ENCODE measurements at places on chromosomes 11 and 22. TPM values are rescaled to one million over a fixed set of nuclear protein-coding genes. Genes with fewer than 3 reads are reported as not detected.
A peak's percentile ranks its signal among the peaks of the same experiment; 100 is the strongest.

DNA sequence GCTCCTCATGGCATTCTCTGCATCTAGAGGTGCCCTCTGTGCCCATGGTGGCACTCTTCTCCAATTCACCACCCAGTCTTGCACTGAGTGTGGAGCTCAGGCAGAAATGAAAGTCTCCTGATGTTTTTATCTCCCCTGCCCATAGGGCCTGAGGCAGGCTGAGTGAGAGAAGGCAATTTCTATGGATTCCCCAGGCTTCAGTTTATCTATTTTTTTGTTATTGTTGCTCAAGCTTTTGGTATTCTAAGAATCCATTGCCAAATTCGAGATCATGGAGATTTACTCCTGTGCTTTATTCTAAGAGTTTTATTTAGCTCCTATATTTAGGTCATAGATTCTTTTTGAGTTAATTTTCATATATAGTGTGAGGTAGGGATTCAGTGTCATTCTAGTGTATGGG, 40.7 kb downstream of the TSPAN18 start:
- no peak overlapping the region for H3K4me3 ChIP-seq
- no peaks in the 10 kb centered on the region for H3K36me3 ChIP-seq

TENM4 gene
- not detected for total RNA-seq

GRCh38 chr11:5940748-5941147, 1.3 kb upstream of the OR56A3 start:
- no peak for DNase-seq
- no peaks in the 10 kb centered on the region for H3K36me3 ChIP-seq
- H3K4me1 ChIP-seq = no peaks in the 10 kb centered on the region
- H3K27ac ChIP-seq = no peak overlapping the region

DNA sequence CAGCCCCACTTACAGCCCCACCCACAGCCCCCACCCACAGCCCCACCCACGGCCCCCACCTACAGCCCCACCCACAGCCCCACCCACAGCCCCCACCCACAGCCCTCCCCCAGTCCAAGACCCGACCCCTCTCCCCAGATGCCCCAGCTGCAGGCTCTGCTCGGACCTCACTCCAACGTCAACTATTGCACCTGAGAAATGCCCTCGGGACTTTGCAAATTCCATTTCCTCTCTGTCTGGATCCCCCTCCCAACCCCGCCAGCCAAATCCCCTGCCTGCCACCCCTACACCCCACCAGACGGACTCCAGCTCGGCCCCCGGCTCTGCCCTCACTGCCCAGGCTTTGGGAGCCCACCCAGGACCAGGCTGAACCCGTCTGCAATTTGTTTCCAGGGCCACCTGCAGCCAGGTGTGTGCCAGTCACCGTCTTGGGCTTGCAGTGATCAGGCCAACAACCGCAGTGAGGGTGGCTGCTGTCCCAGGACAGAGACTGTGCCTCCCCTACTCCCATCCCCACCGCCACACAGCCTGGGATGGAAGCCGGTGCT, 662.8 kb downstream of the BRD1 start:
- no peaks in the 10 kb centered on the region for H3K36me3 ChIP-seq
- no peak overlapping the region for H3K27ac ChIP-seq
- no peak overlapping the region for H3K4me3 ChIP-seq
- DNase-seq = no peak

KCTD14 gene
- 7.7 TPM for total RNA-seq

MMP27 gene
- total RNA-seq = not detected

SCGB1A1 gene
- not detected for total RNA-seq

ATG16L2 gene
- 7.8 TPM for total RNA-seq

- peaks cover 17% of the 10 kb centered on the region for H3K27me3 ChIP-seq
- no peak overlapping the region for H3K4me3 ChIP-seq
- no peak for DNase-seq
- no peaks in the 10 kb centered on the region for H3K36me3 ChIP-seq
Measured at GRCh38 chr22:47225080-47225930, 462.9 kb downstream of the TBC1D22A start.

DNA sequence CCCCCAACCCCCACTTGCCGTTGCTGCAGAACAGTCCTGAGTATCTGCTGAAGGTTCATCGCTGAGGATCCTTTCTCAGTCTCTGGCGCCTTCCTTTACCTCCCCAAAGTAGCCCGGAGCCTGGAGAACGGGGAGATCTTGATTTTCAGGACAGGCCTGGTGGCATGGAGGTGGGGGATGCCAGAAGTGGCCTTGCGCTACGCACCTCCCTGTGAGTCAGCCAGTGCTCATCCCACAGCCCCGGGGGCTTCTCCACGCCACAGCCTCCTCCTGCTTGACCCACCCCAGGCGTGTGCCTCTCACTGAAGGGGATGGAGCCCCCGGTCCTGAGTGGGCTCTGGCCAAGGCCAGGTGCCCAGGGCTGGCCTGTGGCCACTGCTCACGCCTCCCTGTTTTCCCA, 339.6 kb downstream of the TBC1D22A start:
- peaks cover 3% of the 10 kb centered on the region for H3K4me1 ChIP-seq
- no peak overlapping the region for H3K27ac ChIP-seq
- H3K36me3 ChIP-seq = no peaks in the 10 kb centered on the region
- DNase-seq = no peak

DNA sequence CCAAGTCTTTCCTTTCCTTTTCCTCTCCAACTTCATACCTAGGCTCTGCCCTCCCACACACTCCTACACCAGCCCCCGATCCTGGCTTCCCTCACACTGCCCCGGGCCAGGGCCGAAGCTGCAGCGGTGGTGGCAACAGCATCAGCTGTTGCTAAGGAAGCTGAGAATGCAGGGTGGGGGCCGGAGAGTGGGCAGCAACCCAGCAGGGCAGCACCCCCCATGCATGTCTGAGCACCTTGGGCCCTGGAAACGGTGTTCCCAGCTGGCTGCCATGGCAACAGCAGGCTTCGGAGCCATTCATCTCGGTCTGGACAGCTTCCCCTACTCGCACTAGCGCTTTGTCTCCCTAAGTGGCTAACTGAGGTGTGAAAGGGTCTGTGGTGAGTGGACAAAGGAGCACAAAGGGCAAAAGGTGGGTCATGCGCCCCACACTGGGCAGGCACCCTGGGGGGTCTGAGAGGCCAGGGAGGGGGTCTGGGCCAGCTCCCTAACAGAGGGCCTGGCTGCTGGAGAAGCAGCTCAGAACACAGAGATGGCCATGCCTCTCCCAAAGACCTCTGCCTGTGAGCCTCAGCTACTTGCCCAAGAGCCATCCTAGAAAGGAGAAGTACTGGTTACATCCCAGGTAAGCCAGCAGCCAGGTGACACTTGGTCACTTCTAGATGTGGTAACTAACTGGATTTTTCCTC, 42.1 kb upstream of the JAM3 start:
- H3K27ac ChIP-seq = no peak overlapping the region
- DNase-seq = no peak
- no peaks in the 10 kb centered on the region for H3K36me3 ChIP-seq

GRCh38 chr11:83255366-83255765, 30.8 kb downstream of the CCDC90B start:
- DNase-seq = no peak
- H3K4me3 ChIP-seq = no peak overlapping the region
- no peak overlapping the region for H3K27ac ChIP-seq
- H3K4me1 ChIP-seq = peaks cover 8% of the 10 kb centered on the region

GRCh38 chr11:124442442-124442841, 3.1 kb downstream of the OR8B8 start:
- H3K4me1 ChIP-seq = no peaks in the 10 kb centered on the region
- no peak overlapping the region for H3K27ac ChIP-seq
- no peak for DNase-seq
- no peaks in the 10 kb centered on the region for H3K27me3 ChIP-seq
- H3K36me3 ChIP-seq = no peaks in the 10 kb centered on the region

GAL3ST3 gene
- total RNA-seq = not detected

CHADL gene
- total RNA-seq = not detected

ADM2 gene
- 0.05 TPM for total RNA-seq

OR51B5 gene
- total RNA-seq = not detected

ENTHD1 gene
- total RNA-seq = not detected

GRCh38 chr11:27858866-27859265, 158.6 kb upstream of the BDNF start:
- DNase-seq = no peak
- no peaks in the 10 kb centered on the region for H3K36me3 ChIP-seq
- peaks cover 7% of the 10 kb centered on the region for H3K4me1 ChIP-seq
- H3K27ac ChIP-seq = no peak overlapping the region

- H3K27me3 ChIP-seq = no peaks in the 10 kb centered on the region
- no peak overlapping the region for H3K27ac ChIP-seq
- no peaks in the 10 kb centered on the region for H3K36me3 ChIP-seq
- no peak overlapping the region for H3K4me3 ChIP-seq
- no peak for DNase-seq
- H3K4me1 ChIP-seq = no peaks in the 10 kb centered on the region
Measured at GRCh38 chr11:116601814-116602636, 170.8 kb downstream of the BUD13 start.

- H3K4me1 ChIP-seq = no peaks in the 10 kb centered on the region
- no peak for DNase-seq
Measured at GRCh38 chr11:112538534-112539280, 278.0 kb upstream of the PLET1 start.

POU2AF1 gene
- not detected for total RNA-seq

GRCh38 chr22:36663561-36663960, 40.0 kb downstream of the CACNG2 start:
- no peak for DNase-seq
- H3K27ac ChIP-seq = no peak overlapping the region
- H3K4me3 ChIP-seq = no peak overlapping the region
- H3K36me3 ChIP-seq = no peaks in the 10 kb centered on the region
- H3K27me3 ChIP-seq = peaks cover 47% of the 10 kb centered on the region
- H3K4me1 ChIP-seq = peaks cover 20% of the 10 kb centered on the region

MYBPC3 gene
- total RNA-seq = not detected

OR5B21 gene
- total RNA-seq = not detected

- DNase-seq = no peak
- no peaks in the 10 kb centered on the region for H3K4me1 ChIP-seq
- no peak overlapping the region for H3K4me3 ChIP-seq
- H3K27ac ChIP-seq = no peak overlapping the region
- H3K27me3 ChIP-seq = no peaks in the 10 kb centered on the region
Measured at GRCh38 chr11:9070749-9071491, 20.5 kb downstream of the SCUBE2 start.

DNA sequence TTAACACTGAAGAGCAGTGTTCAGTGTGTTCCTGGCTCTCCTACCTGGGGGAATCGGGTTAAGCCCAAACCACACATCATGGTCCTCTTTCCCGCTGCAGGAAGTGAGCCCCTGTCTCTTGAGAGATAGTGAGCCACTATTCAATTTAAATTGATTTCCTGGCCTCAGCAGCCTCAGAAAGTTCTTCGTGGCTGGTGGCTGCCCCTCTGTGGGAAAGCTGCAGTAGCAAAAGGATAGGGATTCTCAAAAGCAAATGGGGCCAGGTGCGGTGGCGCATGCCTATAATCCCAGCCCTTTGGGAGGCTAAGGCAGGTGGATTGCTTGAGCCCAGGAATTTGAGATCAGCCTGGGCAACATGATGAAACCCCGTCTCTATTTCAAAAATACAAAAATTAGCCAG, 49.1 kb upstream of the CD5 start:
- peaks cover 22% of the 10 kb centered on the region for H3K27me3 ChIP-seq
- no peaks in the 10 kb centered on the region for H3K36me3 ChIP-seq
- no peak for DNase-seq
- no peak overlapping the region for H3K27ac ChIP-seq
- no peaks in the 10 kb centered on the region for H3K4me1 ChIP-seq

- peak; percentile 59 for DNase-seq
- peaks cover 78% of the 10 kb centered on the region for H3K4me1 ChIP-seq
Measured at GRCh38 chr11:118921929-118922744, 3.6 kb downstream of the BCL9L start.

GRCh38 chr11:36361472-36361871, 65.4 kb downstream of the PRR5L start:
- DNase-seq = no peak
- H3K4me1 ChIP-seq = peaks cover 55% of the 10 kb centered on the region

PKP3 gene
- total RNA-seq = 1.9 TPM

GRCh38 chr22:23193196-23193827, 13.0 kb downstream of the BCR start:
- peaks cover 34% of the 10 kb centered on the region for H3K36me3 ChIP-seq

DNA sequence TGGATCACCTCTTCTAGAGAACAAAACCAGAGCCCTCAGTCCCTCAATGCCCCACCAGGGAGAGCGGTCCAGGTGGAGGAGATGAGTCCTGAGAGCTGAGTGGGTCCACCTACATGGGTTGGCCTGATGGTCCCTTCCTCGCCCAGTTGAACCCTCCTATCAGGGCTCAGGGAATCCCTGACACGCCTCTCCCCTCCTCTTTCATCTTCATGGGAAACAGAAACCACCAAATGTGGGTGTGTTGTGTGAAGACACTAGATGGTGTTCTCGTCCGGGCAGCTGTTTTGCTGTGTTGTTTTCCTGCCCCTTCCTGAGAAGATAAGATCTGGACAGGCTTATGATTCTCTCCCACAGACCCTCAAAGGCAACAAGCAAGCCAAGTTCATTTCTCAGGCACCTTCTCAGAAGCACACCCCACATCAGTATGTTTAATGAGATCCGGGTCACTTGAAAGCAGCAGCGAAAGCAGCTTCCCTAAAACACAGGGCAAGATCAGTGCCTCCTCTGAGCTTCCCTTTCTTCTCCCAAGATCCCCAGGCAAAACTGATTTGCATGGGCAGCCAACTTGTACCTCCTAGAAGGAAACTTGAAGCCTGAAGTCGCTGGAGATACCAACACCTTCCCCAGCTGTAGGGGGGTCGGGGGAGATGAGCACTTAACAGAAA, 35.3 kb upstream of the POU2AF1 start:
- H3K4me1 ChIP-seq = peaks cover 15% of the 10 kb centered on the region
- DNase-seq = no peak
- no peaks in the 10 kb centered on the region for H3K36me3 ChIP-seq
- H3K27ac ChIP-seq = no peak overlapping the region

KCNQ1OT1 gene
- 2.1 TPM for total RNA-seq

- no peaks in the 10 kb centered on the region for H3K4me1 ChIP-seq
- no peak overlapping the region for H3K4me3 ChIP-seq
- H3K36me3 ChIP-seq = no peaks in the 10 kb centered on the region
- no peak for DNase-seq
Measured at GRCh38 chr11:79925570-79925969, 484.7 kb upstream of the TENM4 start.

DNA sequence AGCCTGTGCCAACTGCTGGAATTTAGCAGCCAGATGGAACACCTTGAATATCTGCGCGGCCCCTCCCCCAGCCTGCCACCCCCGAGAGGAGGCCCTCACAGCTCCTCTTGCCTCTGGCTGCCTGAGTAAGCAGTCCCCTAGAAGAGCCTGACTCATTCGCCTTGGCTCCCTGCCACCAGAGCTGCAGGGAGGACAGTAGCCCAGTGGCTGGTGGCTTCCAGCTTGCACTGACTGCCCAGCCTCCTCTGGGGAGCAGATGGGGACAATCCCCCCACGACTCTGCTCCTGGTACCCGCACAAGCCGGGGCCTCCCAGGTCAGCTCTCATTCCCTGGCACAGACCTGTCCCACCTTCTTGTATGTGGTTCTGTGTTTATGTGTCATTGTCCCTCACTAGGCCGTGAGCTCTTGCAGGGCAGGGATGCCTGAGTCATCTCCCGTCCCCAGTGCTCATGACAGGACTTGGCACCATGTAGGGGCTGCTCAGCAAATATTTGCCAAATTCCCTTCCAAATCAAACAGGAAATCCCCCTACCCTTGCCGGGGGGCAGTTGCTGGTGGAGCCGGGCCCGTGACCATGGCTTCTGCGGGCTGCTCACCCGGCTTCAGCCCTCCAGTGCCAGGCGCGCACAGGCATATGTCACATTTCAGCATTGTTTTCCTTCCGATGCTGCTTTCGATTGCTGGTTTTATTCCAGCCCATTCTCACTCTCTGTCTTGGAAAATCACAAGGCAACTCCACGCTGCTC, 43.6 kb downstream of the CACNG2 start:
- peaks cover 26% of the 10 kb centered on the region for H3K27me3 ChIP-seq
- peak overlapping the region; percentile 31 for H3K27ac ChIP-seq
- H3K4me3 ChIP-seq = peak overlapping the region; percentile 18
- H3K4me1 ChIP-seq = peaks cover 20% of the 10 kb centered on the region
- H3K36me3 ChIP-seq = no peaks in the 10 kb centered on the region

All from SJSA1 (cell line).